ENCODE measurements at places on chromosomes 4 and X.

GRCh38 chr4:183478926-183479325 is 25.9 kb upstream of the ING2 start:
- DNase-seq: no peak

GRCh38 chrX:136318895-136319597 is 18.3 kb downstream of the ADGRG4 start:
- no peak for DNase-seq

GRCh38 chrX:10667143-10667542 is 46.8 kb upstream of the MID1 start:
- DNase-seq: no peak

DNA sequence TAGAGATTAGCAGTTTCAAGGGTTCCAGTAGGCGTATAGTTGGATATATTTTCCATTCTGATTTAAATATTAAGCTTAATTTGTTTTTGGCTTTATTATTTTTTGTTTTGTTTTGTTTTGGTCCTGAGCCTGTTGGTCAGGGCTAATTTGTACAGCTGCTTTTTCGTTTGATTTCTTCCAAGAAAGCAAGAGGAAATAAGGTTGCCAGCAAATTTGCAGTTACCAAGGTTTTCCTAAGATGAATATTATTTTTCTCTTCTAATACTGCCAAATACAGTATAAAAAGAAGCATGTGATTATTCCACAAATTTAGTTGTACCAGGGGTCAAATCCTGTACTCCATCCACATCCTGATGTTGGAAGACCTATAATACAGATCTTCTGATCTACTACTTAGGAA is 24.9 kb downstream of the PLAC1 start:
- DNase-seq: no peak

DNA sequence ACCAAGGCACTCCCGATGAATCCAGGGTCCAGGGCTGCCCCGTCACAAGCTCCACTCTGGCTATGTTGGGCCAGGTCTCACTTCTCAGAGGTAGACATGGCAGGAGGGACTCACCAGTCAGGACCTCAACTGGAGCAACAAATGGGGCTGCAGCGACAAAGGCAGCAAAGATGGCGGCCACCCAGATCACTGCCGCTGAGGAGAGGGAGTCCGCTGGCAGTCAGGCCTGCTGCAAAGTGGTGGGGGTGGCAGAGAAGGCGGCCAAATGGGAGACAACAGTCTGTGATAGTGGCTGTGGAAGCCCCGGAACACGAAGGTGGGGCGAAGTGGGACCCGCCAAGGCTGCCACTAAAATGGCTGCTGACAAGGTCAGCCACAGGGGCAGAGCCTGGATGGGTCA is 143.3 kb upstream of the RADX start:
- DNase-seq: no peak

- no peak for DNase-seq
These were observed 28.3 kb downstream of the AREG start for GRCh38 chr4:74473155-74473811.

DNA sequence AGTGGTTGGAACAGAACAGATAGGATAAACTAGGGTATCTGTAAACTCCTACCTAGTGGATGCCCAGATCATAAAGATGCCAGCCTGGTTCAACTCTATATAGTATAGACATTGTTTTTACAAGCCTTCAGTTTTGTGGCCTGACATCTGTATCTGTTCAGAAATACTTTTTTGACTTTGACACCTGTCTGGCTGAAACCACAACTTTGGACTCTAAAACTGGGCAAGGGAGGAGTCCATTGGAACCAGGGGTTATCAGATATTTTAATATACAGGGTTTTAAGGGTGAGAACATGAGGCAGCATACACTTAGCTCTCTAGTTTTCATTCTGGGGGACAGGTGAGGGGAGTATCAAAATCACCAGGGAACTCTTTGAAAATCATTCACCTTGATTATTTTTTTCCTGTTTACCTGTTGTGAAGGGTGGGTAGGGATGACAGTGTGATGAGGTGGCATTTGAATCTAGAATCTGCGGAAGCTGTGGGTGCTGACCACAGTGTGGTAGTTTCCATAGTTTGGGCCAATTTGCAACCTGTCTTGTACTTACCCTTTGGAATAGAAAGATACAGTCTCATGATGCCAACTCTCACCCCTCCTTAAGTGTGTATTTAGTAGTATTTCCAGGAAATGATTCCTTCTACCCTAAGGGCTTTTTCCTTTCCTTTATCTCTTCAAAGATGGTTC is 20.6 kb downstream of the GAB1 start:
- no peak for DNase-seq

DNA sequence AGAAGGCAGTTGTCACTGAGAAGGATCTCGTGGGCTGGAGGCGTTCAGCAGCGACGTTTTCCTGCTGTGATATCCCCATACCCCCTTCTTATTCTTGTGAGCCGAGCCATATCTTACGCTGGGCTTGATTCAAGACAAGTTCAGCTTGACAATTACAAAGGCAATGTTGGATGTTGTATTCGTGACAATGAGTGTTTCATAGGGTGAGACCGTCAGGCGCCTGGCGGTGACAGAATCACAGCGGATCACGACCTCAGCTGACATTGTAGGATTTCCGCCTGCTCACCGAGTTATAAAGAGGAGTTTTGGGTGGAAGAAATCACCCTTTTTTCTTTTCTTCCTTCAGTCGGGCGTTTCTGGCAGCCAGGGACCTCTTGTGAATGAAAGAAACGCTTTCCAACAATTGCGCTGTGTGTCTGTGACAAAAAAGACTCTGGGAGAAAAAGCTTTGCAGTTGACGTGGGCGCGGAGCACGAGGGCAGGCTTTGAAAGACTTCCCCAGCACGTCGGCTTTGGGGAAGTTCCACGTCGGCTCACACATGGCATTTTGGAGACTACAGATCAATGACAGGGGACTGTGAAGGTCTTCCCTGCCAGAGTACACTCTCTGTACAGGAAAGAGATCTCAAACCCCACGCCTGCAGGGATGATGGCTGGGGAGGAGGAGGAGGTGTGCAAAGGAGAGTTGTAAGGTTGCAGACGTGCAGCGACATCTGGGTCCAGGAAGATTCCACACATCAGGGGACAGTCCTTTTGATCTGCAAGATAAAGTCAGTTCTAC is 135.4 kb downstream of the CRLF2 start:
- DNase-seq: no peak

- no peak for DNase-seq
These were observed 147.0 kb upstream of the LEF1 start for GRCh38 chr4:108315694-108316093.

- no peak for DNase-seq
These were observed 1.0 kb upstream of the RFC1 start for GRCh38 chr4:39367166-39367565.

GRCh38 chr4:98771959-98772632 is 113.7 kb upstream of the TSPAN5 start:
- no peak for DNase-seq

DNA sequence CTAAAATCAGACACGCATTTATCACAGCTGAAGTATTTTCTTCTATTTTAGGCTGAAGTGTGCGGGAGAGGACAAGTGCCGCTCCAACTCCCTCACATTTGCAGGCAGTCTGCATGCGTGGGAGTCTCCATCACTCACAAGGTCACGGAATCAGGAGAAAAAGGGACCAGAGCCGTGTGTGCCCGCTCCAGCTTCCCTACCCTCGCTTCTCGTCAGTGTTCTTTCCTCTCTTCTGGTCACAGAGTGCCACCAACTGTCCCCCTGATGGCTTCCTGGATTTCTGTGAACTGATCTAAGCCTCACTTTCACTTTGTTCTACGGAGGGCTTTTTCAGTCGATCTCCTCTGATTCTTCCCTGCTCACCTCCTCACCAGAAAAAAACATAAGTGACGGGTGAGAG is 407.4 kb upstream of the AADAT start:
- DNase-seq: no peak

DNA sequence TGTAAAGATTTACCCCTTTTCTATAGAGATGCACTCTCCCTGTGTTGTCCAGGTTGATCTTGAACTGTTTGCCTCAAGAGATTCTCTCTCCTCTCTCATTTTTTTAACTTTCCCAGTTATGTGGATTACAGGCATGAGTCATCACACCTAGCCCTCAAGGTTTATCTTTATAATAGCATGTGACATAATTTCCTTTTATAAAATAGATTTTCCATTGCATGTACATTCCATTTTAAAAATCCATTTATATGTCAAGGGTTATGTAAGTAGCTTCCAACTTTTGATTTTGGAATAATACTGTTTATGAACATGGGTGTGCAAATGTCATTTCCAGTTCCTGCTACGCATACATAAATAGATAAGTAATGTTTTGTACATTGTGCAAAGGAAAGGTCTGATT is 20.6 kb downstream of the ZNF721 start:
- DNase-seq: no peak

DNA sequence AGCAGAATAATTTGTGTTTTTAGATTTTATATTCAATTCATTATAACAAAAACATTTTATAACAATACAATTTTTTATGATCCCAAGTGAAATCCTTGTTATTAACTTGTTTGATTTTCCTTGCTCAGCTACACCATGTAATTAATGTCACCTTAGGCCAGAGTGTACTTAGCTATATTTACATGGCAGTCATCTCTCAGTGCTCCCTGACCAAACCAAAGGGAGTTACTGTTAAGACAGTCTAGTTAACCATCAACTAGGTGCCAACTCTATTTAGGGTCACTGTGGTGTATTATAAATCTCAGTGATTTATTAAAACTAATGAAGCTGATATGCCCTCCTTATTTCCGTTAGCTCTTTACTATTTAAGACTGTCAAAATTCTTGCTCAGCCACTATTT is 44.4 kb downstream of the CCDC158 start:
- DNase-seq: no peak

DNA sequence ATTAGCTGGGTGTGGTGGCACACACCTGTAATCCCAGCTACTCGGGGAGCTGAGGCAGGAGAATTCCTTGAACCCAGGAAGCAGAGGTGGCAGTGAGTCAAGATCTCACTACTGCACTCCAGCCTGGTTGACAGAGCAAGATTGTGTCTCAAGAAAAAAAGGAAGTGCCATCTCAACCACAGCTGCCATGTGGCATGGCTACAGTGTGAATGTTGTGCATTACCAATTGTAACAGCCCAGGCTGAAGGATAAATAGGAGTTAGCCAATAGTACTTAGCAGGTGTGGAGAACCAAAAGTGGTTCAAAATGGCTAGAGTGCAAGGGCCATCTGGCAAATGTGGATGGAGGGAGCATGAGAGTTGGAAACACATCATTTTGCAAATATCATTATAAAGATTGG is 28.9 kb downstream of the SLC25A5 start:
- DNase-seq: no peak

DNA sequence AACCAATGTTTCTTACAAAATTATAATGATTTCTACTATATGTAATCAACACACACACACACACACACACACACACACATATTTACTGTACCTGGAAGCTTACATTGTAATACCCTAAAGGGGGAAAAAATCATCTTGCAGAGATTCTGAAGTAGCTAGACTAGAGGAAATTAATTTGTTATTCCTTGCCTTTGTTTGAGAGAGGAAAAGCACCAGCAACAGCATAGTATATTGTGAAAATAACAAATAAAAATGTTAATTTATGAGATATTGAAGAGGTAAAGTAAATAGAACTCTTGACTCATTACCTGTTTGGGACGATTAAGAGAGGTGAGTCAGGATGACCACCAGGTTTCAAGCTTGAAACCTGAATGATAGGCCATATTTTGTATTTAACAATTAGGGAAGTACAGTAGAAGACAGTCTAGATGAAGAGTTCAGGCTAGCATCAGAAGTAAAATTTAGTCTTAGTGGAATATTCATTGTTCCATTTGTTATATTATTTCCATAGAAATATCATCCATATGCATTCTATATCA is 873.4 kb upstream of the PCDH10 start:
- no peak for DNase-seq

- no peak for DNase-seq
These were observed 81.1 kb downstream of the FRAS1 start for GRCh38 chr4:78138252-78138651.

GRCh38 chr4:82481506-82481840 is 51.1 kb downstream of the ENOPH1 start:
- DNase-seq: no peak

DNA sequence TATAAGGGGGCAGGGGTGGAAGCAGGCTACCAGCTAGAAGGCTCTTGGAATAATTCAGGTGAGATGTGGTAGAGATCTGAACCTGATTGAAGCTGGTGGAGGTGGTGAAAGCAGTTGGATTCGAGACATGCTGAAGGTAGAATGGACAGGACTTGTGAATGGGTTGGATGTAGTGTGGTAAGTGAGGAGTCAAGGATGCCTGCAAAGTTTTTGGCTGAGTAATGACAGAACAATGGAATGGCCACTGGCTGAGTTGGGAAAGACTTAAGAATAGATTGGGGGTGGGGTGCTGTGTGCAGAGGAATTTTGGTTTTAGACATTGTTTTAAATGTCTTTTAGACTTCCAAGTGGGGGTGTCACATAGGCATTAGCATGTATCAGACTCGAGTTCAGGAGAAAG is 33.5 kb downstream of the HPF1 start:
- no peak for DNase-seq

- DNase-seq: no peak
These were observed 447.1 kb downstream of the AFF2 start for GRCh38 chrX:148947399-148947975.

DNA sequence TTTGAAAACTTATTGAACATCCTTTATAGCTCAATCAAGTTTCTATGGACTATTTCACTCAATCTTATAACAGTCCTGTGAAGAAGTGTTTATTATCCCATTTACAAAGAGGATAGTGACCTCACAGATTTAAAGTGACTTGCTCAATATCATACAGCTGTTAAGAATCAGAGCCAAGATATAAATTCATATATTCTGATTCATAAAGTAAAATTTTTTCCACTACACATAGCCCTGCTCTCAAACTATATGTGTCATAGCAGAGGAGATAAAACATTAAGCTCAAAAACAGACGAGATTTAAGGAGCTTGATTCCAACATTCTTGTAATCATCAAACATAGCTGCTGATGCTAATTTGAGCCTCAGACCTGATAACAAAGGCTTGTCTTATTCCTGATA is 226.8 kb downstream of the CAMK2D start:
- DNase-seq: no peak

DNA sequence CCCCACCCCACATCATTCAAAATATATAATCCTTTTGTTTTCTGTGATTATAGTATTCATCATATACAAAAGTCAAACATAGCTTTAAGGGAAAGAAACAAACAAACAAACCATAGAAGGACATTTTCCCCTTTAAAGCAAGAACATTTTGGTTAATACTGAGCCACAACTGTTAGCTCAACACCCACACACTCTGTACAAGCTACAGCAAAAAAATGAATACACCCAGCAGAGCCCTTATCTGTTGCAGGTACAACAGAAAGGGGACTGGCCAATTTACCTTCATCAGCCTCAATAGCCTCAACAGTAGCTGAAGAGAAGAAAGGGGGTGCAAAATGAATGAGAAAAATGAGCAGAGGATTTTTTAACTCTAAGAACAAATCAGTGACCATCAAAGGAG is 318.4 kb downstream of the PPP3CA start:
- no peak for DNase-seq

DNA sequence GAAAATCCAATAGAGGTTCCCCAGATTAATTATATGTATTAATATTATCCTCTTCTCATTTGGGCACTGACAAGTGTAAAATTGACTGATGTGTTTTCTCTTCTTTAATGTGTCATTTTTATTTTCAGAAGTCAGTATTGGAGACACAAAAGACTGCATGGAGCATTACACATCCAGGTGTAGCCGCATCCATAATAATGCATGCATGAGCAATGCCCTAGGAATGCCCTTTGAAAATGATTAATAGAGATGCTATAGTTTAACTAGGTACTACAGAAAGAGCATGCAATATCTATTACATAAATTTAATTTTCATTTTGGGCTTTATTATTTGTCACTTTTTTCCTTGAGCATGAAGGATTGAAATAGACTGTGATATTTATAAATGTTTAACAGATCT is 509.9 kb downstream of the SPOCK3 start:
- no peak for DNase-seq
